ENCODE measurements at places on chromosomes 7 and 10.
A peak's percentile ranks its signal among the peaks of the same experiment; 100 is the strongest.

- DNase-seq: no peak
Measured at GRCh38 chr10:3408603-3409365, 236.2 kb upstream of the PITRM1 start.

- DNase-seq: no peak
Measured at GRCh38 chr10:6601246-6601805, 21.2 kb upstream of the PRKCQ start.

- no peak for DNase-seq
Measured at GRCh38 chr10:58973235-58973595, 203.2 kb upstream of the PHYHIPL start.

DNA sequence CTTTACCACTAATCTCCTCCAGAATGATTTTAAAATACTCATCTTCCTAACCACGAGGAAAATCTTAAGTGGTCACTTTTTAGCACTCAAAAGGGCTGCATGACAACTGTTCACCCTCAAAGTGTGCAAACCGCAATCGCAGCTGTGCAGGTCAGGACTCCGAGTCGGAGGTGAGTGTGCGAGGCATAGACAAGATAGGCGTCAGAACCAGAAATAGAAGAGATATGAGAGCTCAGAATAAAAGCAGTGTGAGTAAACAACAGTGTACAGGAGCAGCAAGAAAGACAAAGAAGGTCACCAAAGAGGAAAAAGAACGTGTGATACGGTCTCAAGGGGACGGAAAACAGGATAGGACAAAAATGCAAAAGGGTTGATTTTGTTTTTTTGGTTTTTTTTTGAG is 17.5 kb upstream of the ENO4 start:
- no peak for DNase-seq

- DNase-seq: no peak
Measured at GRCh38 chr10:79226391-79227245, 120.7 kb upstream of the PPIF start.

DNA sequence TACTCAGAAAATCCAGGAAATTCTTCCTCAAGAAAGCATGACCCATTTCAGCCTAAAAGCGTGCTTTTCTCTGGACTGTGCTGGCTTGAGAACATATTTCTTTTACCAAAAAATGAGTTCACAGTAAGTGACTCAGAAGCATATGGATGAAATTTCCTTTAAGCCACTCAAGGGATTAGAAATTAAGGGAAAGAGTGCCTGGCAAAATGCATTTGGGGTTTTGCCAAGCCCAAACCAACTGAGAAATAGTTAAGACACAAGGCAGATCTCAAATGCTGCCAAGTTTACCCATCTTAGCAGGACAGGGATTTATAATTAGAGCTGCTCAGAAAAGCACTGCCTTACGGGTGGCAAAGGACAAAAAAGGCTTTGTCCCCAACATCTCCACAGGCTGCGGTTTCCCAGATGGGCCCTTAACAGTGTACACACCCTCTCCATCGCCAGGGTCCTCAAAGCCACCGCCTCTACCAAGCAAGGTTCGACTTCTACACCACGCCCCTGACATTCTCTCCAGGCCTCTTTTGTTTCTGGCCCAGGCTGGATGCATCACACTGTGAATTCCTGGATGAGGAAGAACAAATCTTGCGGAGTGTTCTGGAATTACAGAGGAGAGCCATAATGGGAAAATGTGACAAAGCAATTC is 30.1 kb upstream of the CDHR3 start:
- peak; percentile 59 for DNase-seq

DNA sequence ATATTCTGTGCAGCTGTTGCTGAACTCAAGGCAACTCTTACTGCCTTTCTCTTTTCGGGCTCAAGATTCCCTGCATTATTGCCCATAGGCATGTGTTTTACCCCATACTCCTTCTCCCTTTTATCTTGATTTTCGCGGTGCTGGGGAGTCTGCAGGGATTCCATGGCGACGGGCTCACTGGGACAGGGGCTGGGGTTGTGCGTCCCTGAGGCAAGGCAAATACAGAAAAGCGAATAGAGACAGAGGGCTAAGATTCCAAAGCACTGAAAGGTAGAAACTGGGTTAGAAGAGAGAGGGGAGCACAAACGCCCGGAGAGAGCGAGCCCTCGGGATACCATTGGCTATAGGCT is 519 bp upstream of the RPP38 start:
- no peak for DNase-seq

GRCh38 chr10:51386248-51386885 is 312.1 kb downstream of the PRKG1 start:
- DNase-seq: no peak

GRCh38 chr7:75662579-75663301 is 76.0 kb downstream of the HIP1 start:
- DNase-seq: no peak

DNA sequence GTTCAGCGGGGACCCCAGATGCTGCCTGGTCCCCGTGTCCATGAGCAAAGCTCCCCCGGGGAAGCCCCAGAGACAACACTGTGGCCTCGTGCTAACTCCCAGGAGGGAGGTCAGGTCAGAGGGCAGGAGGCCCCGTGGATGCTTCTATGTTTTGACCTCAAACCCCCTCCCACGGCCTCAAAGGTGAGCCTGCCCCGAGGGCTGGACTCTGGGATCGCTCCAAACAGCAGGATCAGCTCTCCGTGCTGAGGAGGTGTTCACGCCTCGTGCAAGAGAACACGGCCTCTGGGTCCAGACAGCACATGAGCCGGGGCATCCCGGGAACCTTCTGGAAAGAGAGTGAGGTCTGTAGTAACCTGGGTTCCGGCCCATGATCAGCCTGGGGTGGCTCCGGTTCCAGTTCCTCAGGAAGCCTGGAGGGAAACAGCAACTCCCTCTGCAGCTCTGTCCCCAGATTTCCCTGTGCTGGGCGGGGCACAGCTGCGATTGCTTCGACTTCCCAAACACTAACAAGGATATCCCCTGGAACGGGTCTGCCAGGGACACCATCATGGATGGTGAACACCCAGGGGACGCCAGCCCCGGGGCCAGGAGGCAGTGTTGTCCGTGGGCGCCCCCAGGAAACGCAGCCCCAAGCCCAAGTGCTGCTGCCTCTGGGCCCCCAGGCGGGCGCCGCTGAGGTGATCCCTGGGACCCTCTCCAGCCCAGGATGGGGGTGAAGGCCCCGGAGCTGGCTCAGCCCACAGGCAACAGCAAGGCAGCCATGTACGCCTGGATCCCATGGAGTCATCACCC is 18.0 kb upstream of the INPP5A start:
- no peak for DNase-seq

GRCh38 chr7:108328174-108328651 is 128.0 kb downstream of the NRCAM start:
- DNase-seq: no peak

DNA sequence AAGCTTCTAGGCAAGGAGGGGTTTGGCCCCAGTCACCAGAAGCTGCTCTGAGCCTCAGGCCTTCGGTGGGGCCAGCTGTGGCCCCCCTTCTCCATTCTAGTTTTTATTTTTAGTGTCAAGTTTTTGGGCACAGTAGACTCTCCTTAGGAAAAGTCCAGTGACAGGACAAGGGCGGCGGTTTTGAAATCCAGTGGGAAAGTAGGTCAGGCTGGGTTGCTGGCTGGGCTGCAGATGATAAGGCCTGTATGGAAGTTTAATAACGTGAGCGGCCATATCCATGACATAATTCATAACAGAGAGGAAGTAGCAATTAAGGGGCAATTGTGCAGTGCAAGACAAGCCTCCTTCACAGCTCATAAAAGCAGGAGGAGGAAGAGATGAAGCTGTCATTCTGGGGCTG is 87.1 kb upstream of the ZNF716 start:
- DNase-seq: no peak

DNA sequence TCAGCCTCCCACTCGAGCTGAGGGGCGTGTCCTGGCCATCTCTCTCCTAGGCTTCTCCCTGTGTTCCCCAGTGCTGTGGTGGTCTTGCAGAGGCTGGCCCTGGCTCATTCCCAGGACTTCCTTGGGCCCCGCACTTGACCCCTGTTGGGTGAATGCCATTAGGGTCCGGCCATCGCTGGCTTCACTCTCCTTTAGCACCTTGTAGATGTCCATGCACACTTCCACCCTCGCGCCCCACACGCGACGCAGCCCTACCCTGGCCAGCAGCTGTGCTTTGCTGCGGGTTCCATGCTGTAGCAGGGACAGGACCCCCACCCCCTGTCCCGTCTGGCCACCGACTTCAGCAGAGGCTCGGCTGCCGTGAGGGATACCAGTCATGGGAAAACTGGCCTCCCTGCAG is 46.3 kb downstream of the PITRM1 start:
- no peak for DNase-seq

DNA sequence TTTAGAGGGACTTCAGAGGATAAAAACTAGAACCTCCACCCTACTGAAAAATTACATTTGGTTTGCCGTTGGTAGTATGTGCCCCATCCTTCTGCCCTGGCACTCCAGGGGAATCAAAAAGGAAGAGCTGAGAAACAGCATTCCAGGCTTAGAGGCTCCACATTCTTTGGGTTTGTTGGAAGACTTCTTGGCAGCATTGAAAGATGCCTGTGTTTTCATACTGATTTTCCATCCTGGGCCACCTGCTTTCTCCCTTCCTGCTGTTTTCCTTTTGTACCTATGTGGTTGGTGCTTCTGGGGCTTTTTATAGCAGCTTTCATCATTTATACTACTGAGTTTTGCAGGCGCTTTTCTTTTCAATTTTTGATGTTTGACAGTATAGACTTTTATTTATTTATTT is 61.7 kb downstream of the AUTS2 start:
- DNase-seq: peak; percentile 65

DNA sequence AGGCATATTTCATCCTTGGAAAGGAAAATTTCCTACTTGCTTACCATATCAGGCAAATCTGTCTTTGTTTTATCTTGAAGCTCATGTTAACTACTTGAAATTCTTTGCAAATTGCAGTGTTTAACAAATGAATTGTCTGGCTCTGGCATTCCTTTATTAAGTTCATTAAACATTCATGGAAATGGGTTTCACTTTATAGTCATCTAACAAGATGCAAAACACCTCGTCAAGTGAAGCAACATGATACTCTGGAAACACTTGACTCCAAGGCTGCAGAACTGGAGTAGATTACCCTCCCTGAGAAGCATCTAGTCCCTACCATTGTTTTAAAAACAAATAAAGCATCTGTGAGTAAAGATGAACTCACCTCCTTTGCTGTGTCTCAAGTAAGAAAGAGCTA is 1086.9 kb downstream of the NRG3 start:
- DNase-seq: no peak

- DNase-seq: no peak
Measured at GRCh38 chr10:15370856-15371701, at the start of gene FAM171A1. Gene FAM171A1, minus strand, starts transcription at chr10:15371289. Its CDS starts 237 bp downstream, at chr10:15371052.

DNA sequence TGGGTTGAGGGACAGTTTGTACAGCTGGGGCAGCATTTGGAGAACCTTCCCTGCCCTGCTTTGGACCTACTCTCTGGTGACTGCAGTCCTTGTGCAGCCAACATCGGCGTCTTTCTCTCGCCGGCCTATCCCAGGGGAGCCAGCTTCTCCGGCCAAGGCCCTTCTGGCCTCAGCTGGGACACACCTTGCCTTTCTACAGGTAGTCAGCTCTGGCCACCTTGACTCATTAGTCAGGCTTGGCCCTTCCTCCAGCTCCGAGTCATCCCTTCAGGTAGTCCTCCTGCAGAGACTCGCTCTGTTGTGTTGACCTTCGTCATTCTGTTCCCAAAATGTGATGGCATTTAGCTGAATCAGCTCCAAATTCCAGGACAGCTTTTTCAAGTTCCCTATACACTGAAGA is 145.0 kb upstream of the CHST15 start:
- DNase-seq: no peak

DNA sequence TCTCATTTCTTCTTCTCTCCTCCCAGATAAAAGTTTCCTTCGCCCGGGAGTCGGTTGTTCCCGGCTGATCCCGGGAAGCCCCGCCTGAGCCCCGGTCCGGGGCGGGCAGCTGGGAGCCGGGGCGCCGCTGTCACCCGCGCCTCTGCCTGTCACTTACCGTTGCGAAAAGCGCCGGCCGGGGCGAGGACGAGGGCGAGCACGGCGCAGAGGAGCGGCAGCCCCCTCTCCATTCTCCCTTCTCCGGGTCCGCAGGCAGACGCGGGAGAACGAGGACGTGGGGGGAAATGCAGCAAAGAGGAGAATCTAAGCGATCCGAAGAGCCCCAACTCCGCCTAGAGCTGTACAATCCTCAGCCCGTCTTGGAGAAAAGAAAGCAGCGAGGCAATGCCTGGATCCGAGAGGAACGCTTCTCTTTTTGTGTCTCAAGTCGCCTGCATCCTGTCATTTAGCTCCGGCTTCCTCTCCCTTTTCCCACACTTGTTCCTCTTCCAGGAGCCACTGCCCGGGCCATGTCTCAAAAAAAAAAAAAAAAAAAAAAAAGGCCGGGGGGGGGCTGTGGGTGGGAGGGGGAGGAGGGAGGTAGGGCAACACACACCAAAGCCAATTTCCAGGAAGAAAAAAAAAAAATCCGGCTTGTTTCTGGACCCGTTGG is at the start of gene NRP1:
TSS of gene NRP1 (minus strand) at position 515 of the 652 bp plus-strand sequence. CDS start at position 230, 285 bp downstream.
- no peak for DNase-seq

DNA sequence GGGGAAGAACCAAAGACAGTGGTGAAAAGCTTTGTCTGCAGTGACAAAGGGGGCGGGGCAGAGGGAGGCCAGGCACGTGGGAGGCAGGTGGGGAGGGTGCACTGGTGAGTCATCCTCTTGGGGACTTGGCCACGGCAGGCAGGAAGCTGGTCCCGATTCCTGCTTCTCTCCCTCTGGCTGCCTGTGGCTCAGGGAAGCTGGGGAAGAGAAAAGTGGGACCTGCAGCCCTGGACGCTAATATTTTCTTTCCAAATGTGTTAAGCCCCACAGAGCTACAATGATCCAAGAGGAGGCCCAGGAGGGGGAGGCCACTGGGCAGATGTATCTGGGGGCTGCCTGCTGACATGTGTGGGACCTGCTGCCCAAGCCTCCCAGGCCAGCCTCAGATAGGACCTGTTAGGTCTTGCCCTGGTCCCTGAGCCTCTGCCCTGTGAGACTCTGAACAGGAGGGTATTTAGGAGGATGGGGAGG is 231.8 kb downstream of the KCNMA1 start:
- no peak for DNase-seq

GRCh38 chr7:19020062-19020461 is 97.4 kb downstream of the TWIST1 start:
- DNase-seq: no peak

- peak; percentile 44 for DNase-seq
Measured at GRCh38 chr10:35822316-35822715, 180.2 kb upstream of the FZD8 start.

- DNase-seq: no peak
Measured at GRCh38 chr10:104028146-104028545, 57.5 kb downstream of the COL17A1 start.

DNA sequence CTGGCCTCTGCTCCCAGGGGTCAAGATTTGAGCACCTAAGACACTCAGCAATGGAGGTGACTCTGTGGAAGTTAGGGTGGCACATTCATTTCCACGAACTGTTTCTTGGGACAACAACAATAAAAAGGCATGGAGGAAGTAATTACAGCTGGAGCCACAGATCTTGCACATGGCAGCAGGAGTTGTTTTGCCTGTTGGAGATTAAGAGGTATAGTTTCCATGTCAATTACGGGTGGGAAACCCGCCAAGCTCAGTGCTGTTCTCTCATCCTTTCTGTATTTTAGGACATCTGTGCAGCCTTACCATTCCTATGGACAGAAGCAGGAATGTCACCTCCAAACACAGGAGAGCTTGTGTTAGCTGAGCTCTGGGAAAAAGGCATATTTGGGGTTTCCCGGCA is 201.2 kb downstream of the SNX10 start:
- no peak for DNase-seq

Measured in astrocyte of the cerebellum (primary cell).